ENCODE measurements at places on chromosomes 3 and 15.

DNA sequence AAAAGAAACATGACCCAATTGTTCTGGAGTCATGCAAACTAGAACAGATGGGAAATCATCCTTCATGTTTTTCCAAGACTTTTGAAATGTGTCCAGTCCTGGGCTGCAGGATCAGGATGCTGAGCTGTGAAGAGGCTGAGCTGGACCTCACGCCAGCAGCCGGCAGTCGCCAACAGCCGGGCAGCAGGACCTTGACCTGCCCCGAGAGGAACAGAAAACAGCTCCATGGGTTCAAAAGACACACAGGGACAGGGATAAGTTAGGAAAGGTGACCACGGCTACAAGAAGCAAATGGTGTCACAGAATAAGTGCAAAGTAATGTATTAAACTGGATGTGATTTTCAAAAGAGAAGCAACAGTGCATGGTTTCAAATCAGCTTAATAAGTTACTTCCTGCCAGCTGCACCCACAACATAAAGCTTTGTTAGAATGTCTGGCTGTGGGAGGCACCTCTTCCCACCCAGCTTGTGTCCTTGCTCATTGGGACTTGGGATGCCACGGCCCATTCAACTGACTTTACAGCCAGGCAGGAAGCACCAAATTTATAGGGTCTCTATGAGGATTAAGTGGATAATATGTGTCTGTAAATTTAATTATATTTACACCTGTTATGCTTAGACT, 266.4 kb downstream of the GABRG3 start:
- H3K4me1 ChIP-seq: no peaks in the 10 kb centered on the region
- no peak for DNase-seq
- no peaks in the 10 kb centered on the region for H3K27me3 ChIP-seq
- no peak overlapping the region for H3K27ac ChIP-seq
- no peaks in the 10 kb centered on the region for H3K36me3 ChIP-seq

DNA sequence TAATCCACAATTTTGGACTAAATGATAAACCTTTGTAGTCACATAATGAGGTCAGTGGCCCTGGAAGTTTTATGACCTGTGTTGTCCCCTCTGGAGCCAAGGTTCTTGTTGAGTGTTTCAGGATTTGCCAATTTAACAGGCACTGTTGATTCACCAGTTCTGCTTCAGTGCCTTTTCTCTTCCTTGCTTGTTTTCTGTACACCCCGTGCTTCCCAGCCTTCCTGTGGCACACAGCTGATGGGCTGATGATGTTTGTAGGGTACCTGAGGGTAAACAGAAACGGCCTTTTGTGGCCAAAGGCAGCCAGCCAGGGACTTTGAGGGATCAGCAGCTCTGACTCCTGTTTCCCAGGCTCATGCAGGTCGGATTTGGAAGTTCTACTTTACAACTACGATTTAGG, 13.3 kb downstream of the GYG1 start:
- H3K27ac ChIP-seq: no peak overlapping the region
- H3K4me3 ChIP-seq: no peak overlapping the region
- no peak for DNase-seq
- H3K27me3 ChIP-seq: no peaks in the 10 kb centered on the region
- H3K4me1 ChIP-seq: peaks cover 9% of the 10 kb centered on the region

- no peaks in the 10 kb centered on the region for H3K4me1 ChIP-seq
- no peaks in the 10 kb centered on the region for H3K27me3 ChIP-seq
- DNase-seq: no peak
- peaks cover 3% of the 10 kb centered on the region for H3K36me3 ChIP-seq
- H3K27ac ChIP-seq: no peak overlapping the region
Observed at GRCh38 chr15:30859091-30859874, 44.4 kb upstream of the FAN1 start.

DNA sequence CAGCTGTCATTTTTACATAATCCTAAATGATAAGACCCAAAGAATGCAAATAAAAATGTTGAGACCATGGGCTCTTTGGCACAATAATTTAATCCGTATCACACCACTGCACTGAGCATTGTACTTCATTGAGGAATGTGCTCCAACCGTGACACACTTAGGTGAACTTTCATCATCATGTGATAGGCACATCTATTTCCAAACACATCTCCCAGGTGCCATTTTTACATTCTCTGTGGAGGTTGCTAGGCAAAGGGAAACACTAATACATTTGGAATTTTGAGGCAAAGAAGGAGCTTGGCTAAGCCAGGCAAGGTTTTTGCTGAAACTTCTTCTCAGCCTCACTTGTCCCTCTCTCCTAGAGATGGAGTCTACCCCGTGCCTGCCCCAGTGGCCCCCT, 68.7 kb downstream of the LRTM1 start:
- peaks cover 15% of the 10 kb centered on the region for H3K4me1 ChIP-seq
- no peak for DNase-seq
- H3K4me3 ChIP-seq: no peak overlapping the region
- H3K27ac ChIP-seq: no peak overlapping the region

DNA sequence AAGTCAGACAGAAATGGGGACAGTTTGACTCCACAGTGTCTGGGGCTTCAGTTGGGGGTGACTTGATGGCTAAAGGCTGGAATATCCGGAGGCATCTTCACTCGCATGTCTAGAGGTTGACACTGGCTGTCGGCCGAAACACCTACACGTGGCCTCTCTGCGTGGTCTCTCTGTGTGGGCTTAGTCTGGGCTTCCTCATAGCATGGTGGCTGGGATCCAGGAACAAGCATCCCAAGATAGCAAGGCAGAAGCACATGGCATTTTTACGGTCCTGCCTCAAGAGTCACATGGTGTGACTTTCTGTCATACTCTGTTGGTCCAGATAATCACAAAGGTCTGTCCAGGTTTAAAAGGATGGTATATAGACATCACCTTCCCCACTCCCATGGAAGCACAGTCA, 34.5 kb downstream of the MAGI1 start:
- peaks cover 6% of the 10 kb centered on the region for H3K36me3 ChIP-seq
- no peak overlapping the region for H3K27ac ChIP-seq
- no peaks in the 10 kb centered on the region for H3K4me1 ChIP-seq
- no peak for DNase-seq

DNA sequence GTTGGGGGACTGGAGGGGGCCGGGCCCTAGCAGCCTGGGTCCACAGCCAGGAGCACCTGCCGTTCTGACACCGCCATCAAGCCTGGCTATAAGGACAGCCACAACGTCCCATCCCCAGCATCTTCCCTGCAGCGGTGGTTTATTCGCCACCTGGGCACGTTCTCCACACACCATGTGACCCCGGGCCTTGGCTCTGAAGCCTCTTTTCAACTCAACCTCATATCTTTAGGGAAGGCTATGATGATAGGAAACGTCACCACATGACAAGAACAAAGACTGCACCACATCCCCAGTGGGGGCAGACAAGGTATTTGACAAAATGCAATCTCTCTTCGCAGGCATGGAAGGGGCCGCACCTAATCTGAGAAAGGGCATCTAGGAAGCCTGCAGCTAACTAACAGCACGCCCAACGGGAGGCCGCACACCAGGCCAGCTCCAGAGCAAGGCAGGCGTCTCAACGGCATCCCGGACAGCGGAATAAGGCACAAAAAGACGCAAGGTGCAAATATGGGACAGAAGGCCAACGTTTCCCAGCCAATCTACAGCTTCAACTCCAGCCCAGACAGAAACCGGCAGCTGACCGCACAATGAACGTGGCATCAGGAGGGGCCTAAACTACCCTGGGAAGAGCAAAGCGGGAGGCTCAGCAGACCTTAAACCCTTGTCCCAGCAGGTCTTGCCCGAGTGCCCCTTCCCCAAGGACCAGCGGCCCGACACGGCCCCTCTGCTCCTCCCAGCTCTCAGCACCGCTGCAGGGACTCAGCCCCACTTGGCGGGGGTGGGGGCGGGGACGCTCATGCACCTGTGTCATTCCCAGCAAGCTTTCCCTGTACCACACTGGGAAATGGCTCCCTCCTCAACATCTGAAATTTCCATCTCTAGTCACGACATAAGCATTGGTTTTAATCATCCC, 41.9 kb downstream of the NIPA2 start:
- peaks cover 34% of the 10 kb centered on the region for H3K36me3 ChIP-seq
- no peaks in the 10 kb centered on the region for H3K4me1 ChIP-seq
- no peak overlapping the region for H3K4me3 ChIP-seq

GRCh38 chr3:190031887-190032752, 88.6 kb downstream of the P3H2 start:
- no peaks in the 10 kb centered on the region for H3K27me3 ChIP-seq
- no peak overlapping the region for H3K27ac ChIP-seq
- H3K4me1 ChIP-seq: peaks cover 3% of the 10 kb centered on the region
- no peak for DNase-seq
- H3K36me3 ChIP-seq: peaks cover 4% of the 10 kb centered on the region

Measured in H9 (cell line).